ENCODE measurements at places on chromosomes 11 and 22. TPM values are rescaled to one million over a fixed set of nuclear protein-coding genes. Genes with fewer than 3 reads are reported as not detected.

NPTXR gene
- 2.1 TPM for total RNA-seq

CST6 gene
- not detected for total RNA-seq

MICAL3 gene
- total RNA-seq, result 13.5 TPM

NCAPH2 gene
- total RNA-seq, result 106 TPM

DDTL gene
- 1.1 TPM for total RNA-seq

PRCP gene
- total RNA-seq, result 37.2 TPM

E2F8 gene
- total RNA-seq, result 8.8 TPM

MAJIN gene
- not detected for total RNA-seq

CASP1 gene
- total RNA-seq, result 4.1 TPM

LMNTD2 gene
- not detected for total RNA-seq

SPON1 gene
- 24.6 TPM for total RNA-seq

FREY1 gene
- 0.21 TPM for total RNA-seq

TESMIN gene
- 6.7 TPM for total RNA-seq

C22orf39 gene
- 43.2 TPM for total RNA-seq

UPK3A gene
- total RNA-seq, result not detected

RBMXL2 gene
- not detected for total RNA-seq

LRRC56 gene
- total RNA-seq, result not detected

PKP3 gene
- total RNA-seq, result 1.9 TPM

PLEKHB1 gene
- not detected for total RNA-seq

CTR9 gene
- 22.4 TPM for total RNA-seq

C11orf16 gene
- not detected for total RNA-seq

RTN4R gene
- not detected for total RNA-seq

CD248 gene
- 629 TPM for total RNA-seq

OR4D10 gene
- not detected for total RNA-seq

C11orf42 gene
- total RNA-seq, result not detected

MS4A8 gene
- not detected for total RNA-seq

HOATZ gene
- total RNA-seq, result not detected

APOL6 gene
- total RNA-seq, result 22.6 TPM

IGLL1 gene
- total RNA-seq, result not detected

BSCL2 gene
- 138 TPM for total RNA-seq

TOM1 gene
- total RNA-seq, result 14.9 TPM

WNT7B gene
- total RNA-seq, result not detected

OR5P2 gene
- total RNA-seq, result 0.16 TPM

CHST1 gene
- total RNA-seq, result not detected

MRGPRX3 gene
- not detected for total RNA-seq

SLC37A4 gene
- 6.0 TPM for total RNA-seq

STK33 gene
- not detected for total RNA-seq

CDHR5 gene
- total RNA-seq, result not detected

PDE3B gene
- 0.03 TPM for total RNA-seq

IL18 gene
- total RNA-seq, result 1.2 TPM

OR52H1 gene
- not detected for total RNA-seq

TRPM5 gene
- total RNA-seq, result not detected

POU2AF3 gene
- total RNA-seq, result not detected

PRRG4 gene
- not detected for total RNA-seq

DGKZ gene
- total RNA-seq, result 47.6 TPM

BCO2 gene
- 0.42 TPM for total RNA-seq

GAL3ST1 gene
- not detected for total RNA-seq

C22orf31 gene
- not detected for total RNA-seq

UCP3 gene
- 0.08 TPM for total RNA-seq

HEPHL1 gene
- total RNA-seq, result not detected

HTR3A gene
- total RNA-seq, result not detected

GSTT2B gene
- 17.0 TPM for total RNA-seq

FBLN1 gene
- 38.8 TPM for total RNA-seq

HEPN1 gene
- not detected for total RNA-seq

All from SJSA1 (cell line).